ENCODE measurements at places on chromosomes 11 and 22. TPM values are rescaled to one million over a fixed set of nuclear protein-coding genes. Genes with fewer than 3 reads are reported as not detected.

PATE2 gene
- total RNA-seq = not detected

GRCh38 chr11:126480015-126480409, 124.5 kb downstream of the ST3GAL4 start:
- DNase-seq = no peak

DNA sequence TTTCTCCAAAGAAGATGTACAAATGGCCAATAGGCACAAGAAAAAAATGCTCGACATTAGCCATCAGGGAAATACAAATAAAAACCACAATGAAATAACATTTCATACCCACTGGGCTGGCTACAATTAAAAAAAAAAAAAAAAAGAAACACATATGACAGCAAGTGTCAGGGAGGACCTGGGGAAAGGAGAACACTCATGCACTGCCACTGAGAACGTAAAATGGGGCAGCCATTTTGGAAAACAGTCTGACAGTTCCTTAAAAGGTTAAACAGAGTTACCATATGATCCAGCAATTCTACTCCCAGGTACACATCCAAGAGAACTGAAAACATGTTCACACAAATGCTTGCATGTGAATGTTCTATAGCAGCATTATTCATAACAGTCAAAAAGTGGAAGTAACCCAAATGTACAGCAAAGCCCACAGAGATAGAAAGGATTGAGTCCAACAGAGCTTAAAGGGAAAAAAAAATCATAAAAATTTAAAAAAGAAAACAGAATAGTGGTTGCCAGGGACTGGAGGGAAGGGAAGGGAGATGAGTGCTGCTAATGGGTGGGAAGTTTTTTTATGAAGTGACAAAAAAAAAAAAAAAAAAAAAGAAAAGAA, 48.4 kb upstream of the CYP2D6 start:
- DNase-seq = no peak

DNA sequence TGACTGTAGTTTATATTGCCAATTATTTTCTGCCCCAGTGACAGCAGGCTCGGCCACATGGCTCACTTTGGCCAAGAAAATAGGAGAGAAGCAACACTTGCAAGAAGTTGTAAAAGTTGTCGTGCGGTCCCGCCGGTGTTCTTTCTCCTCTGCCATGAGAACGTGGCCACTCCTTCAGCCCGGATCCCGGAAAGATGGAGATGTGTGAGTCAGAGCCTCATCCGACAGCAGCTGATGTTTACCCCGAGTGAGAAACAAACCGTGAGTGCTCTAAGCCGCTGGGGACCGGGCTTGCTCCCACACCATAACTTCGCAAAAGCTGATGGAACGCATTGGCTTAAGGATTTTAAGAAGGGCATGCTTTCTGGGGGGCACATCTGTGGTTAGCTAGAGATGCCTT, 157.0 kb downstream of the CACNA1I start:
- DNase-seq = peak; percentile 40

- no peak for DNase-seq
Measured at GRCh38 chr11:23336961-23337360, 476.7 kb upstream of the CCDC179 start.
